ENCODE measurements at places on chromosomes 5 and 9.

GRCh38 chr5:109291090-109291489 lies 118.7 kb downstream of the PJA2 start:
- no peak for DNase-seq

DNA sequence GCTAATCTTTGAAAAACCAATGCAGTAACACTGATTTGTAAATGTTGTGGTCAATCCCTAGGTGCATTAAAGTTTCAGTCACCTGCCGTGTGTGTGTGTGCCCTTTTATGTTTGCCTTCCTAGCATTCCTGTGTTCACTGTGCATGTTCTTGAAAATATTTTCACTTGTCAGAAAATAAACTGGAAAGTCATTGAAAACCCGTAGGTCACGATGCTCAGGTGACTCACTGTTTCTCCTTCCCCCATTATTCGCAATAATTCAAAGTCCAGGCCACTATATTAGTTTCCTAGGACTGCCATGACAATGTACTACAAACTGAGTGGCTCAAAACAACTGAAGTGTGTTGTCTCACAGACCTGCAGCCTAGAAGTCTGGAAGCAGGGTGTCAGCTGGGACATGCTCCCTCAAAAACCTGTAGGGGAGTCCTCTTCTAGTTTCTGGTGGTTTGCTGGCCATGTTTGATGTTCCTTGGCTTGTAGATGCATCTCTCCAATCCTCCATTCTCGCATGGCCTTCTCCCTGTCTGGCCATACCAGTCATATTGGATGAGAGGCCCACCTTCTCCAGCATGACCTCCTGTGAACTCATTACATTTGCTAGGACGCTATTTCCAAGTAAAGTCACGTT lies 29.3 kb downstream of the MARVELD2 start:
- no peak for DNase-seq

DNA sequence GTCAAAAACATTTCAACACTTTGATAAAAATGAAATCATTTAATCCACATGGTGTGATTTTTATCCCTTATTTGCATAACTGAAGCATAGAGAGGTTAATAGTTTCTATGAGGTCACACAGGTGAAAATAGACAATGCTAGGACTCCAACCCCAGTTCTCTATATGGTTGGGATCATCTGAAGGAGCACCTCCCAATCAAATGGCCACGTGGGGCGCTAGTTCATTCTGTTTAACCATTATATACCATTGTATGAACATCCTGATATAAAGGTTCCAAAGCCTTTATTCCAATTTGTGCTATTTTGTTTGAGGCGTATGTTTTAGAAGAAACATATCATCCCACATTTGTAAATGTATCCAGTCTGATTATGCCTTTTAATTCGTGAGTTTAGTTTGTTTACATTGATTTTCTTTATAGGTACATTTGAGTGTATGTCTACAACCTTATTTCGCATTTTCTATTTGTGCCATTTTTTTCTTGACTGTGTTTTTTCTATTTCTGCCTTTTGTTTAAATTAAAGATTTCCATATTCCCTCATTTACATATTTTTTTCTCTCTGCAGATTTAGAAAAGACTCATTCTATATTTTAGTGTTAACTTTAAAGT lies 1092.0 kb downstream of the MAT2B start:
- DNase-seq, result no peak

- DNase-seq, result no peak
These were observed 9.4 kb upstream of the PWWP2A start for GRCh38 chr5:160128632-160129031.
